ENCODE measurements at places on chromosomes 6 and 20. TPM values are rescaled to one million over a fixed set of nuclear protein-coding genes. Genes with fewer than 3 reads are reported as not detected.

GRCh38 chr20:17395729-17396128 is 135.4 kb downstream of the BFSP1 start:
- H3K27me3 ChIP-seq = peaks cover 6% of the 10 kb centered on the region
- H3K4me3 ChIP-seq = no peak overlapping the region
- no peak overlapping the region for H3K27ac ChIP-seq
- H3K4me1 ChIP-seq = no peaks in the 10 kb centered on the region
- DNase-seq = no peak

DNA sequence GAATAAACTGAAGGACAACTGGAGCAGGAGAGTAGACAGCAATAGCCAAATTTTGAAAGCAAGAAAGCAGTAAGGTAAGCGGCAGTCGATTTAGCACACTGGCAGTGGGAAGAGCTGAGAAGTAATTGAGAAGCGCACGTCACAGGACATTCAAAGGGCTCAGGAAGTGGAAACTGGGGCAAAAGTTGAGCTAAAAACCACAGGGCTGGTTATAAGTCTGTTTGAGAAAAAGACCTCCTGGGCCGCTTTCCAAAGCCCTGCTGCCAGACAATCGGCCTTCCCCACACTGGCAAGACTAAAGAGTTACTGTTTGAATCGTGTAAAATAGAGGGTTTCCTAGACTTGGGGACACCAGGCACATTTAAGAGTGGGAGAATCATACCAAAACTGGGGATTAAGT is 161.4 kb downstream of the DNAH8 start:
- peaks cover 15% of the 10 kb centered on the region for H3K27me3 ChIP-seq
- H3K4me3 ChIP-seq = no peak overlapping the region
- peaks cover 2% of the 10 kb centered on the region for H3K36me3 ChIP-seq

DNA sequence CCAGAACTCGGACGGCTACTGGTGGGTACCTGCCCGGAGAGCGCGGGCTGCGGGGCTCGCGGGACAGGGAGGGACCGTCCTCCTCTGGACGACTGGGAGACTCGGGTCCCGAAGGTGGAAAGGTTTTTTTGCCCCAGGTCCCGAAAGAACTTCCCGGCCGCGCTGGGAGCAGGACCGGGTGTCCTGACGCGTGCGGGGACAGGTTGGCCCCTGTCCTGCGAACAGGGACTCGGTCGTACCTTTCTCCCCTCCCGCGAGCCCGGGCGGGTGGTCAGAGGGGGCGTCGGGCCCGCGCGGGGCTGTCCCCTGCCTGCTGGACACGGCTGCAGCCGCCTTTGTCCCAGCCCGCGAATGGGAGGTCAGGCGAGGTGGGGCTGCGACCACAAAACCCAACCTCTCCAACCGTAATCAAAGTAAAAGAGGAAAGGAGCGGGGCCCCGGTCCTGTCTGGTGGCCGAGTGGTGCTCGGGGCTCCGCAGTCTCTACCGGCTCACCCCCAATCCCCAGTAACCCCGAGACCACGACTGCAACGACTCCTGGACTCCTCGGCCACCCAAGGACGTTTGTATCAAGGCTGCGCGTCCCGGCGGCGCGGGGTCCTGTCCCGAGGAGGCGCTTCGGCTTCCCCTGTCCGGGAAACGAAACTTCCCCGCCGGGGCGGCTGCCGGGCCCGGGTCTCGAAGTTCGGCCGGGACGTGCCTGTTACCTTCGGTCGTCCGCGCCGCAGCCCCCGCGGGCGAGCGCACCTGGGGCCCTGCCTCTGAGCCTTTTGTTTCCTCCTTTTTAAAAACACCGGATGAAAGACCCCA is 798 bp downstream of the DSP start:
- H3K27me3 ChIP-seq = no peaks in the 10 kb centered on the region
- peaks cover 10% of the 10 kb centered on the region for H3K36me3 ChIP-seq
- peak overlapping the region; percentile 91 for H3K27ac ChIP-seq
- peak overlapping the region; percentile 95 for H3K4me3 ChIP-seq
- no peak for DNase-seq
- peaks cover 67% of the 10 kb centered on the region for H3K4me1 ChIP-seq

GRCh38 chr6:146884728-146885127 is 286.0 kb downstream of the ADGB start:
- no peak overlapping the region for H3K4me3 ChIP-seq
- no peak overlapping the region for H3K27ac ChIP-seq
- H3K36me3 ChIP-seq = no peaks in the 10 kb centered on the region
- no peak for DNase-seq
- peaks cover 4% of the 10 kb centered on the region for H3K4me1 ChIP-seq

DNA sequence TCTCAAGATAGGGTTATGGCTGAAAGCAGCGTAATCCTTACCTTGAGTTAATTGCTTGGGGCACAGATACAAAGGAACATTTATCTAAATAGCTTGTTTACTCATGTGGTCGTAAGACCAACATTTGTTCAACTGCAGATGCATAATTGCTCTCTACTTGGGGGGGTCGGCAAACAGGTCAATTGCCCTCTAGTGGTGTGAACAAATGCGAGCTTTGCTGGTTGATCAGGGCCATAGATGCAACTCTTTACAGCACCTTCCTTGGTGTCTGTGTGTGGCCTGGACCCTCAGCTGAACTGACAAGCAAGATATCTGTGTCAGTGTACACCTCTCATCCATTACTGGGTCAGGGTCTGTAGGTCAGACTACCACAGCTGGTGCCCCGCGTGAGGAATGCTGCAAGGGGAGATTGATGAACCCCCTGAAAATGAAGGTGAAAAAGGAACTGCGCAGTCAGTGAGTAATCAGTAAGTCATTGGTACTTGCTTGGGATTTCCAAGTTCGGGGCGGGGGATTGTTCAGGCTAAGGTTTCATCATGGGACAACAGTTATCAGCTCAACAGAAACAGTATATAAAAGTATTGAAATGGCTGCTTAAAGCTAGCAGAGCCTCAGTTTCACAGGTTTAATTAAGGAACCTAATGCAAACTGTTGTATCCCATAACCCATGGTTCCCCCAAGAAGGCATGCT is 24.0 kb downstream of the HLA-DPA1 start:
- no peak overlapping the region for H3K4me3 ChIP-seq
- no peak for DNase-seq

- peaks cover 68% of the 10 kb centered on the region for H3K27me3 ChIP-seq
- no peak overlapping the region for H3K27ac ChIP-seq
- H3K4me3 ChIP-seq = no peak overlapping the region
- DNase-seq = no peak
- H3K4me1 ChIP-seq = peaks cover 7% of the 10 kb centered on the region
Observed at GRCh38 chr6:133854364-133855275, 34.3 kb upstream of the TCF21 start.

DNA sequence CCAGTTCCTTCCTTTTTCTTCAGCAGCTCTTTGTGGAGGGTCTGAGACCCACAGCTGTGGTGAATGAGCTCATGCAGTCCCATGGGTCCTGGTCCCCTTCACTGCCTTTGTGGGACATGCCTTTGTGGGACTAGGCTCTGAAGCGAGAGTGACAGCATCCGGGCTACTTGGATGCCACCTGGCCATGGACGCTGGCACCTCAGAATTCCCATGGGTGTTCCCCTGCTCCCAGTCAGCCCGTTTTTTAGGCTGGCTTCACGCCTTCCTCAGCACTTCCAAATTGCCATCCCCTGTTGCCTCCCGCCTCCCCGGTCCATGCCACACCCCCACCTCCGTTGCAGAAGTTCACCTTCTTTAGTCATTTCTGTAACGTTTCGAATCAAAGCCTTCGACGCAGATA is 45.1 kb downstream of the RAMACL start:
- peaks cover 19% of the 10 kb centered on the region for H3K36me3 ChIP-seq
- no peaks in the 10 kb centered on the region for H3K27me3 ChIP-seq
- H3K4me3 ChIP-seq = no peak overlapping the region
- peaks cover 29% of the 10 kb centered on the region for H3K4me1 ChIP-seq
- H3K27ac ChIP-seq = no peak overlapping the region

DNA sequence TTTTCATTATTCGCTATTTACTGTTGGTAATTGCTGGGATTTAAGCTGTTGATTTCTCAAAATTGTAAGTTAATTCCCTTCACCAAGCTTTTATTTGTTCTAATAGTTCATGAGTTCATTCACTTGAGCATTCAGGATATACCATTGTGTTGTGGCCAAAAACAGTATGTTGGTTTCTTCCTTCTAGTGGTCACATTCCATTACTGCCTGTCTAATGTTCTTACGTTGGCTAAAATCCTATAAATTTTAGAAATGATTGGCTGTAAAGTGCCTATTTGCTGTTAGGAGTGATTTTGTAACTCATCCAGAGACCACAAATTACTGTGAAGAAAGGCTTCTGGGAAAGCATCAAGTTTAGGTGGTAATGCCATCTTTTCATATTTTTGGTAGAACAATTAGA is 76.3 kb downstream of the FARS2 start:
- H3K27me3 ChIP-seq = no peaks in the 10 kb centered on the region
- no peak overlapping the region for H3K27ac ChIP-seq
- H3K4me3 ChIP-seq = no peak overlapping the region
- H3K36me3 ChIP-seq = no peaks in the 10 kb centered on the region
- no peak for DNase-seq

GRCh38 chr6:53862662-53863462 is 68.1 kb downstream of the LRRC1 start:
- H3K27me3 ChIP-seq = no peaks in the 10 kb centered on the region
- H3K4me1 ChIP-seq = peaks cover 53% of the 10 kb centered on the region
- DNase-seq = no peak
- no peak overlapping the region for H3K4me3 ChIP-seq
- peak overlapping the region; percentile 81 for H3K27ac ChIP-seq
- no peaks in the 10 kb centered on the region for H3K36me3 ChIP-seq

DNA sequence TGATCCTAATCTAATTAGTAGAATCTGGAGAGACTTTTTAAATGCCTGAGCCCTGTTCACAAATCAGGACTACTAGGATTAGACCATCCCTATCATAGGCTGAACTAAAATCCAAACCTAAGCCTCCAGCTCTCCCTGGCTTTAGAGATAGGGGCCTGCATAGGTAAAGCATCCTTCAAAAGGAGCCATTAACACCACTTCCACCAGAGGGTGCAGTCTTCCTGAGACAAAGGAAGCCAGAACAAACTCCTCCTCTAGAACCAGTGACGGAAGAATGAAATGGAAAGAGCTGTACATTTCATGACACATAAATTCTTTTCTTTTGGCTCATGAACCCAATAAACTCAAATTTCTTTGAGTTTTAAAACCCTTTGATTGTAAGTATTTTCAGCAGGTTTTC is 291.2 kb upstream of the ADGRB3 start:
- H3K27ac ChIP-seq = no peak overlapping the region
- H3K4me1 ChIP-seq = no peaks in the 10 kb centered on the region
- H3K27me3 ChIP-seq = peaks cover 2% of the 10 kb centered on the region
- no peak for DNase-seq
- no peak overlapping the region for H3K4me3 ChIP-seq

DNA sequence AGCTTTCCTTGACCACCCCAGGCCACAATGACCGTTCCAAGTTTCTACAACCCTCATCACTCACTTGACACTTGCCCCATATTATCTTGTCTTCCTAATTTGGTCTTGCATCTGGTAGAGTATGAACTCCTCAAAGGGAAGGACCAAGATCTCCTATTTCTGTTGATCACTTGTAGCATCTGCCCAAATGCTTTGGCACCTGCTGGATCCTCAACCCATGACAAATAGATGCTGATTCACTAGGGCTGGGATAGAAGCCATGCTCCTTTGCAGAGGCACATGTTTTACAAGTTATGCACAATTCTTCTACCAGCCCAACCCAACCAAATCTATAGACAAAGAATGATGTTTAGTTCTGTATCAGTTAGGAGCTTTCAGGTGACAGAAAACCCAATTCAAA is 110.7 kb downstream of the UNC5CL start:
- H3K4me1 ChIP-seq = peaks cover 2% of the 10 kb centered on the region
- no peak overlapping the region for H3K27ac ChIP-seq
- H3K36me3 ChIP-seq = no peaks in the 10 kb centered on the region
- no peak for DNase-seq

DNA sequence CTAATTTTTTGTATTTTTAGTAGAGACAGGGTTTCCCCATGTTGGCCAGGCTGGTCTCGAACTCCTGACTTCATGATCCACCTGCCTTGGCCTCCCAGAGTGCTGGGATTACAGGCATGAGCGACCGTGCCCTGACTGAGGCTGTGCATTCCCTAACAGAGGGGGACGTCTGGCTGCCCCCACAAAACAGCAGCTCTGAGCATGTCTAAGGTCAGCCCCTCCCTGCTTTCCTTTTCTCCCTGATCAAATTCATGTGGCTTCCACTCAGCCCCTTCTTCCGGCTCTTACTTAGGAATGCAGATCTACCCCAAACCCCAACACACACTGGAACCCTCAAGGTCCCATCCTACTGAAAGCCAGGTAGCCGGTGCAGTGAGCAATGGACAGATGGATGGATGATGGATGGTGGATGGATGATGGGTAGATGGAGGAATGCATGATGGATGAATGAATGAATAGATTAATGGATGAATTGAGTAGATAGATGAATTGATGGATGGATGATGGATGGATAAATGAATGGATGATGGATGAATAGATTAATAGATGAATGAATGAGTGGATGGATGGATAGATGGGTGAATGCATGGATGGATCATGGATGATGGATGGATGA is 91.5 kb upstream of the BHLHE23 start:
- no peaks in the 10 kb centered on the region for H3K36me3 ChIP-seq
- no peak overlapping the region for H3K4me3 ChIP-seq
- H3K27ac ChIP-seq = no peak overlapping the region
- H3K27me3 ChIP-seq = peaks cover 23% of the 10 kb centered on the region
- no peak for DNase-seq

DNA sequence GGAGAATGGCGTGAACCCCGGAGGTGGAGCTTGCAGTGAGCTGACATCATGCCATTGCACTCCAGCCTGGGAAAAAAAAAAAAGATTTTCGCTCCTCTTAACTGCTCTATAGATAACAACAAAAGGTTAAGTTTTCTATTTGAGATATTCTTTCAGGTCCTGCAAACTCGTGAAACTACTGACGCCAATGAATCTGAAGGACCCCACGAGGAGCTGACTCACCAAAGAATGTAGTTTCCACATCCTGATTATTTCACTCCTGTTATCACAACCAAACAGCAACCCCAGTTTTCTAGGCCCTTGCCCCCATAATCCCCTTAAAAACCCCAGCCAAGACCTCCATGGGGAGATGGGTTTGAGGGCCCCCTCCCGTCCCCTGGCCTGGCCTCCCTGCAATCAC is 58.7 kb downstream of the OTOR start:
- H3K4me1 ChIP-seq = peaks cover 6% of the 10 kb centered on the region
- no peaks in the 10 kb centered on the region for H3K36me3 ChIP-seq
- H3K27ac ChIP-seq = no peak overlapping the region
- peaks cover 62% of the 10 kb centered on the region for H3K27me3 ChIP-seq

HMGCLL1 gene
- 0.17 TPM for total RNA-seq

SIM1 gene
- 3.8 TPM for total RNA-seq

SAMD10 gene
- total RNA-seq = 4.7 TPM

CLIC1 gene
- total RNA-seq = 328 TPM

Data from chondrocyte (in vitro differentiated cells).